Hematopoietic multipotent progenitor cell treated with erythropoietin and hydrocortisone succinate and interleukin-3 and kit ligand, for 6 days (in vitro differentiated cells): ENCODE measurements at places on chromosomes 7 and 10.

- DNase-seq: no peak
These were observed 33.0 kb downstream of the WDR37 start for GRCh38 chr10:1089017-1089689.

DNA sequence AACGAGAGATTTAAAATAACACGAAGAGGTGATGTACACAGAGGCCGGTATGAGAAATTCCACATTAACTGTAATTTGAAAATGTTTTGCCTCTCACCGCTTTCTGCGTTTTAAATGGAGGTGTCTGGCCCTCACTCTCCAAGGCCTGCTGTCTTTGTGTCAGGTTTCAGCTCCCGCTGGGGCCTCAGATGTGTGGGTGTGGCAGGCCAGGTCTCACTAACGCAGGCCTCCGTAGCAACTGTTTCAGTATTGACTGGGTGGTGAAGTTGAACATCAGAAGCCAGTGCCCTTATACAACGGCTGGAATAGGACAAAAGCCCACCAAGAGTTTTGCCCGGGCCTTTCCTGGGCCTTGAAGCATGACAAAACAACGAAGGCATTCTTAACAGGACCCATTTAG lies 303.1 kb downstream of the ADARB2 start:
- DNase-seq: no peak

DNA sequence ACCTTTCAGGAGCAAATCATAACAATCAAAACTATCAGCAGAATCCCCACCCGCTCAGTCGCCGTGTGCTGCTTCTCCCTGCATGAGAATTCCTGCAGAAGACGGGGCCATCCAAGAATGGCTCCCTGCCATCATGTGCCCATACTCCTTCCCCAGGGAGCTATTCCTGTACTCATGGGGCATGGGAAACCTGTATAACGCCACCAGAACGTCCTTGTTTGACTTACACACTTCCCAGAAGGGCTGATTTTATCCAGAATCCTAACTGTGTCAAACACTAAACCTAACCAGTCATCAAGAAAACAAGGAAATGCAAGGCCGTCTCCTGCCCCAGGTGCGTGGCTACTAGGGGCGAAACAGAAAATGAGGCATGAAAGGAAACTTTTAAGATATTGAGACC lies 16.0 kb downstream of the DIP2C start:
- no peak for DNase-seq

DNA sequence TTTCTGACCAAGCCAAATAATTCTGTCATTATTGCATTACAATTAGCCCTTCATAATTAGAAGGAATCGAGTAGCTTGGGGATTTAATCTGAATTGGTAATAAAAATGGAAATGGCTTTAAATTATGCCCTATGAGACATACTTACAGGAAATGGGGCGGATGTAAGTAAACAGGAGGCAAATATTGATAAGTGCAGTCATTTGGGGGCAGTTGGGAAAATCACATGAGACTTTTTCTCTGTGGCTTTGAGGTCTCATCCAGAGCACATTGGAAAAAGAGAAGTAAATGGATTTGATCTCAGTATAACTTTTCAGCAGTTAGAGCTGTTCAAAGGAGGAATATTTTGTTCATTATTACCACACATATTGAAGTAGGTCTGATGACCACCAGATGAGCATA lies 307.8 kb upstream of the POM121L12 start:
- DNase-seq: no peak

DNA sequence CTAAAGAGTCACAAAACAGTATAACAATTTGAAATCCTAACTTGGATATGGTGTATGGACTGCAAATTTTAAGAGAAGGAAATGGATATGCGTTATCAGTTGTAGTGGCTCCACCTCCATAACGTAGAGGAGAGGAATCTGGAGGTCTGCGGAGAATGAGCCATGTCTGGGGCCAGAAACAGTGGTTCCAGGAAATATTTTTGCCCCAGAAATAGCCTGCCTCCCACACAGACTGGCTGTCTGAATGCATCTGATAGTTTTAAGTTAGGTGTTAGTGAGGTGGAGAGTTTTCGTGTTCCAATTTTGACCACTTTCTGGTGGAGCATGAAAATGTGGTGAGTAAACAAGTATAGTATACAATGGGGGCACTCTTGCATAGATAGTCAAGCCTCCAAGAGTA lies 1.6 kb downstream of the PHTF2 start:
- peak; percentile 68 for DNase-seq

- no peak for DNase-seq
These were observed 106.5 kb downstream of the ARHGAP12 start for GRCh38 chr10:31822150-31822549.

GRCh38 chr10:85612378-85612775 lies 754.2 kb downstream of the GRID1 start:
- DNase-seq: peak; percentile 12

DNA sequence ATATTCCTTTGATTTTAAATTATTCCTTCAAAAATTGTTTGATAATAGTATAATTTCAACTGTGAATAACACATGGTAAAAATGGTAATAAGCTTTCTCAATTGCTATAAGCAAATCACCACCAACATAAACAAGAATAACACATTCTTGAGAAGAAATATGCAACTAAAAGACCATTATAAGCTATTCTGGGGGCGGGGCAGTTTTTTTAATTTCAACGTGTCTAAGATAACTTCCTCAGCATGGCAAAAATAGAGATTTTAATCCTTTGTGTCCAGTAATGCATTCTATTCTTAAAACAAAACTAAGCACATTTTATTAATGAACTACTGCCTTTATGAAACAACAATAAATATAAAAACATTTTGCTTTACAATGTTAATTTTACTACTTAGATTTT lies 1.5 kb downstream of the DNAJC12 start:
- peak; percentile 55 for DNase-seq

DNA sequence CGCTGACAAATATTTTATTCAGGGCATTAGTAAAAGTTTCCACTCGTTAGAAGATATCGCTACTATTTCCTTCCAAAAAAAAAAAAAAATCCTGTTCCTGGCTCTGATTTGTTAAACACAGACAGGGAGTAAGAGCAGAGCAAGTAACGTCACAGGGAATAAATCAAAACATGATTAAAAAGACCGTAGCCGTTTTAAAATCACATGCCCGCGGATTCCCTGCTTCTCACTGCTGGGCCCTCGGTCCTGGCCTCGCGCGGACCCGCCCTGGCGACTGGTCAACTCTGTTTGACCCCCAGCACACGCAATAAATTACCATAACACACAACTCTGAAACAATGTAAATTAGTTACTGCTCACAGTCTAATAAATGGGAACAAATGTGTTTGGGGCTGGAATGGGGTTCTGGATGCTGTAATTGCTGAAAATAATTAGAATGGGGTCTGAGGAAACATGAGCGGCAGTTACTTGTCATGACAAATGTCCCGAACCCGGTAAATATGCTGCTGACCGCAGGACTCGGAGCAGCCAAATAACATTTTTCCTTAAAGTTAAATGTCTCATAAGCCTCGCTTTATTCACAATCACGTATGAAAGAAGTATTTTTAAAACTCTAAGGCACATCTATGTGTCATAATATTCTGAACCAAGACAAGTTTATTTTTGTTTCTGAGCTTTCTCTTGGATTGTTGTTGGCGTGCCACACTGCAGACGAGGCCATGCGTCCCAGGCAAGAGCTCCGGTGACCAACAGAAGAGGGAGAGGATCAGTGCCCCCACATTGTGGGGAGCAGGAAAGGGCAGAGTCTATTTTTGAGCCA lies 17.9 kb downstream of the EBF3 start:
- no peak for DNase-seq

DNA sequence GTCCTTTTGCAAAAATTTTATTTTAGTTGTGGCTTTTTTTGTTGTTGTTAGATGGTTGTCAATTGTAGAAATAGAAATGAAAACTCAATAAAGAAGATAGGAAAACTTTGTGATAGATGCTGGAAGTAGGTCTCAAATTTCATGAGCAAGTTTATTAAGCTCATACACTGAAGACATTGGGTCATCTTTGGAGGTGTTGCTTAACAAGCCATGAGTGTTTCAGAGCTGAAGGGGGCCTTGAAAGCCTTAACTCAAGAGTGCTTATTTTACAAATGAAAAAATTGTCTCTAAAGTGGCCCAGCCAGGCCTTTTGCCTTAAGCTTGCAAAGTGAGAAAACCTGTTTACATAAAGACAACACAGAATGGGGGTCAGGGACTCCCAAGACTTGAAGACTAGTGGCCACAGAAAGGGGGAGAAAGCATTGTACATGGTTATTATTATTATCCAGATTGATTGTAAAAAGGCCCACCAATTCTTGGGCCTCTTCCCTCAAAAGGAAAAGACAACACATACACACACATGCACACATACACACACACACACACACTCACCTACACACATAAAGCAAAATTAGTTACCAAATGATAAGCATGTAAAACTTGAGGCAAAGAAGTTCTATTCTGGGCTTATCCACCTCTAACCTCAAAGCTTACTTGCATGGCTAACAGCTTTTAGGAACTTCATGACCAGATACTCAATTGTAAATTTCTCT lies 49.7 kb upstream of the GLCCI1 start:
- no peak for DNase-seq

- DNase-seq: no peak
These were observed 247.3 kb upstream of the AOAH start for GRCh38 chr7:36971515-36972139.

DNA sequence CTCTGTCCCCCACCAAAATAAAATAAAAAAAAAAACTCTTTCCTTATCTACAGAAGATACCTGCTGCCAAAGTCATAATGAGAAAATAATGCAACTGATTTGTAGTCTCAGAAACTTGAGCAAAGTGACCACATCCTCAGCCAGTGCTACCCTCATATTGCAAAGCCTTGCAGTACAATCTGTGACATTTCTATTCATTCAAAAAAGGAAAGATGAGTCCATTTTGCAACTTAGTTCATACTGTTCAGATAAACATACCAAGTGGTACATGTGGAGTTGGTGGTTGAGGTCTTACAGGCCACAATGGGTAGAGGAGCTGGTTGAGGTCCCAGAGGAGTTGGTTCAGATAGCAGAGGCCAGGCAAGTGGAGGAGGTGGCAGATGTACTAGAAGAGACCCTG lies 6.5 kb upstream of the EIF5AL1 start:
- DNase-seq: no peak

GRCh38 chr10:78215645-78216044 lies 182.0 kb downstream of the RPS24 start:
- peak; percentile 24 for DNase-seq

- DNase-seq: peak; percentile 52
These were observed 13.0 kb upstream of the SP4 start for GRCh38 chr7:21414795-21415393.

DNA sequence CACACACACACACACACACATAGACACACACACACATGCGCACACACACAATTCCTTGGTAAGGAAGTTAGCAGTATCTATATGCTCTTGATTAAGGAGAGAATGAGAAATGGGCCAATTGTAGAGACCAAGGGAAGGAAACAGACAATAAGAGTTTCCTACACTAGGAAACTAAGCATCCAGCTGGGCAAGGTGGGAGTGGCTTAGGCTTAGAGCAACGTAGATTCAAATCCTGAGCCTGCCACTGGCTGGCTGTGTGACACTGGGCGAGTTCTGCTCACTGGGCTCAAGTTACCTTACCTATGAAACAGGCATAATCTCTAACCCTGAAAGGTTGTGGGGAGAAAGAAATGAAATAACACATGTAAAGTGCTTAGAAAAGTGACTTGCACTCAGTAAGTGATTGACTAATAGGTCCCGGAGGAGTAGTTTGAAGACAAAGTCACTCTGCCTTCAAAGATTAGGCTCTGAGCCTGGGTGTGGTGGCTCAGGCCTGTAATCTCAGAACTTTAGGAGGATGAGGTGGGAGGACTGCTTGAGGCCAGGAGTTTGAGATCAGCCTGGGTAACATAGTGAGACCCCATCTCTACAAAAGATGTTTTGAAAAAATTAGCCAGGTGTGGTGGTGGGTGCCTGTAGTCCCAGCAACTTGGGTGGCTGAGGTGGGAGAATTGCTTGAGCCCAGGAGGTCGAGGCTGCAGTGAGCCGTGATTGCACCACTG lies 701.4 kb downstream of the PARD3 start:
- no peak for DNase-seq
